ENCODE measurements at places on chromosomes 16 and 17. TPM values are rescaled to one million over a fixed set of nuclear protein-coding genes. Genes with fewer than 3 reads are reported as not detected.

Gene RAB11FIP4
- 45.1 TPM for polyA plus RNA-seq

Gene CBFA2T3
- polyA plus RNA-seq: 19.5 TPM

Gene LLGL2
- polyA plus RNA-seq: 6.6 TPM

Gene MMD
- 93.3 TPM for polyA plus RNA-seq

Gene RBBP6
- 69.0 TPM for polyA plus RNA-seq

Gene RNF157
- polyA plus RNA-seq: 196 TPM

Gene TTLL6
- polyA plus RNA-seq: 0.32 TPM

Gene RRAD
- polyA plus RNA-seq: 2.3 TPM

Gene HS3ST6
- not detected for polyA plus RNA-seq

Gene C16orf78
- not detected for polyA plus RNA-seq

Gene CCDC40
- 34.6 TPM for polyA plus RNA-seq

Gene SEC14L1
- 81.9 TPM for polyA plus RNA-seq

Gene CASKIN2
- 38.3 TPM for polyA plus RNA-seq

Gene GDPD1
- polyA plus RNA-seq: 63.3 TPM

Gene C1QTNF1
- 7.1 TPM for polyA plus RNA-seq

Gene SLC16A13
- 1.5 TPM for polyA plus RNA-seq

Gene GH2
- polyA plus RNA-seq: not detected

Gene COIL
- 22.1 TPM for polyA plus RNA-seq

Gene TBC1D3K
- 4.3 TPM for polyA plus RNA-seq

Gene CCDC78
- 16.0 TPM for polyA plus RNA-seq

Gene MT1F
- polyA plus RNA-seq: 21.4 TPM

Gene CACNG3
- 21.1 TPM for polyA plus RNA-seq

Gene HOXB6
- 132 TPM for polyA plus RNA-seq

Gene PRR29
- polyA plus RNA-seq: 17.7 TPM

Gene TCAP
- 5.0 TPM for polyA plus RNA-seq

Gene KRTAP9-2
- polyA plus RNA-seq: not detected

Gene KRT33B
- 0.44 TPM for polyA plus RNA-seq

Gene SSTR5
- polyA plus RNA-seq: 0.38 TPM

Gene CUEDC1
- 111 TPM for polyA plus RNA-seq

Gene PLD6
- polyA plus RNA-seq: 14.7 TPM

Gene GAS7
- 74.9 TPM for polyA plus RNA-seq

Gene ENPP7
- not detected for polyA plus RNA-seq

Gene TBC1D3H
- not detected for polyA plus RNA-seq

Gene CDH1
- polyA plus RNA-seq: 28.8 TPM

Gene CCDC144A
- polyA plus RNA-seq: 1.8 TPM

Gene DPEP1
- polyA plus RNA-seq: 9.8 TPM

Gene CA10
- polyA plus RNA-seq: 113 TPM

Gene TBC1D28
- polyA plus RNA-seq: not detected

Gene EVI2B
- 8.1 TPM for polyA plus RNA-seq

Gene QRICH2
- 21.4 TPM for polyA plus RNA-seq

Gene HCRT
- not detected for polyA plus RNA-seq

Gene GABARAPL2
- polyA plus RNA-seq: 407 TPM

Gene MT4
- not detected for polyA plus RNA-seq

Gene UMOD
- 0.63 TPM for polyA plus RNA-seq

Gene GLOD4
- polyA plus RNA-seq: 119 TPM

Gene GLP2R
- 0.35 TPM for polyA plus RNA-seq

Gene UQCRC2
- polyA plus RNA-seq: 275 TPM

Gene KRT33A
- polyA plus RNA-seq: not detected

Gene KLHL36
- polyA plus RNA-seq: 30.0 TPM

Gene TAF1C
- 64.9 TPM for polyA plus RNA-seq

Gene MOSMO
- polyA plus RNA-seq: 28.7 TPM

Gene TMEM238L
- polyA plus RNA-seq: not detected

Gene KRTAP2-3
- not detected for polyA plus RNA-seq

Gene NOD2
- 0.82 TPM for polyA plus RNA-seq

Gene SLC5A11
- polyA plus RNA-seq: 0.22 TPM
